AML-193 (cell line): ENCODE measurements at places on chromosomes 7 and 10.

DNA sequence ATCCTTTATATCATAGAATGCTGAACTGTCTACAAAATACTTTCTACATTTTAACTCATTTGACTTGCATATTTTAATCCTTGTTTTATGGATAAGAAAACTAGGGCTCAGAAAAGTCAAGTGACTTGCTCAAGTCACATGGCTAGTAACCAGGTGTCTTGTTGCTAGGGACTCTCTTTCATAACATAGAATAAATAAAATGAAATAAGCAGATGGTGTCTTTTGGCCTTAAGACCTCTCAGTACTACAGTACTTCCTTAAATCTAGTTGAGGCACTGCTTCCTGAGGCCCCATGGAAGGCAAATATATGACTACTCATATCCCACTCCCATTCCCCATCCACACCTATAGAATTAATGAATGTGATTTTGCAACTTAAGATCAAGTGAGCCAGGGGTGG, 87.9 kb downstream of the CDK6 start:
- DNase-seq: no peak

DNA sequence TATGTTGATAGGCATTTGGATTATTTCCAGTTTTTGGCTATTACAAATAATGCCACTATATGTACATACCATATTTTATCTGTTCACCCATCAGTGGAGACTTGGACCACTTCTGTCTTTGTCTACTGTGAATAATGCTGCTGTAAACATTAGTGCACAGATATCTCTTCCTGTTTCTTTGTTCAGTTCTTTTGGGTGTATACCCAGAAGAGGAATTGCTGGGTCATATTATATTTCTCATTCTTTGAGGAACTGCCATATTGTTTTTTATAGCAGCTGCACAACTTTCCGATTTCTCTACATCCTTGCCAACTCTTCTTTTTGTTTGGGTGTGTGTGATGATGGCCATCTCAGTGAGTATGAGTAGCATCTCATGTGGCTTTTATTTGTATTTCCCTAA, 218.0 kb downstream of the LRMDA start:
- DNase-seq: no peak

DNA sequence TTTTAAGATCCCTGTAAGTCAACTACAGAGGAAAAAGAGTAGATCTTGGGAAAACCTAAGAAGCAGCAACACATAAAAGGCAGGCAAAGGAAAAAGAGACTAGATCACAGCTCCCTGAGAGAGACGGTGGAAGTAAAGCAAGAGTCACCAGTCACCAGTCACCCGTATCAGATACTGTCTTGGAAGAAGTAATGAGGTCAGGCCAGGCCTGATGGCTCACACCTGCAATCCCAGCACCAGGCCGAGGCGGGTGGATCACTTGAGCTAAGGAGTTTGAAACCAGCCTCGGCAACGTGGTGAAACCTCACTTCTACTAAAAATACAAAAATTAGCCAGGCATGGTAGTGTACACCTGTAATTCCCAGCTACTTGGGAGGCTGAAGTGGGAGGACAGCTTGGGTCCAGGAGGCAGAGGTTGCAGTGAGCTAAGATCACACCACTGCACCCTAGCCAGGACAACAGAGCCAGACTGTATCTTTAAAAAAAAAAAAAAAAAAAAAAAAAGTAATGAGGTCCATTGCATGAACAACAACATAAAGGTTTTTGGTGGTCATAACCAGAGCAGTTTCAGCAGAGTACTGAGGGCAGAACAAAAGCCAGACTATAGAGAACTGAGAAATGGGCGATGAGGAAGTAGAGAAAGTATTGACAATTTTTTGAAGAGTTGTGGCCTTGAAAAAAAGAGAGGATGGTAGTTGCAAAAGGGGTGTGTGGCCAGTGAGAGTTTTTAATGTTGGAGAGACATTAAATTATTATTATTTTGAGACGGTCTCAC, 16.9 kb downstream of the ZNF713 start:
- no peak for DNase-seq

GRCh38 chr10:132106431-132106830, 40.7 kb downstream of the JAKMIP3 start:
- no peak for DNase-seq

DNA sequence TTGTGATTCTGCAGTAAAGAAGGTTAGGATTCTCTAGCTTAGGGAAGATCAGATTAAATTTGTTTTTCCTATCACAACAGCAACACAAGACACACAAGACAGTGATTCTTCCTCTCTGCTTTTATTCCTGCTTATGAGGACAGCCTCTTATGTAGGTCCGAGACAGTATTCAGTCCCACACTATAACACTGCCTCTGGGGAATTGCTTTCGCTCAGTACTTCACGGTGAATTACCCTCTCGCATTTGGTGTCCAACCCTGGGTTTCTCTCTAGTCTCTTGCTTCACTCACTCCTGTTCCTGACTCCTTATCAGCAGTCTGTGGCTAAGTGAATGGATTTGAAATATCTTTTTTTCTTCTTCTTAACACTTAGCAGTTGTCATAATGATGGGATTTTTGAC, 1.7 kb downstream of the HIF1AN start:
- no peak for DNase-seq

DNA sequence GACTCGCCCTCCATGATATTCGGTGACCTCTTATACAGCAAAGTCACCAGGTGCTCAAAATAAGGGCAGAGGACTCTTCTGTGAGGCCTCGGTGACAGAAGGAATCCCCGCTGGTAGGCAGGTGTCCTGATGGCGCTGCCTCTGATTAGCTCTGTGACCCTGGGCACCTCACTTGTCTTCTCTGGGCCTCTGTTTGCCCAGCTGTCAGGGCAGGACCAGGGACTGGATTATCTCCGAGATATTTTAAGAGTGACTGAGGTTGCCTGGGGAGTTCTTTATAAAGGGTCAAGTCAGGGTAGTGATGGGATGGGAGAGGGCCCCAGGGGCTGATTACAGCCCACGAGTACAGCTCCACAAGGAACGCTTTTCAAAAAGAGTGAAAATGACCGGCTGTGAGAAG, 70.9 kb upstream of the SAMD8 start:
- no peak for DNase-seq

- DNase-seq: no peak
Observed at GRCh38 chr10:48946891-48947500, 7.4 kb upstream of the LRRC18 start.

GRCh38 chr10:124632064-124632531, 112.1 kb downstream of the FAM53B start:
- no peak for DNase-seq

DNA sequence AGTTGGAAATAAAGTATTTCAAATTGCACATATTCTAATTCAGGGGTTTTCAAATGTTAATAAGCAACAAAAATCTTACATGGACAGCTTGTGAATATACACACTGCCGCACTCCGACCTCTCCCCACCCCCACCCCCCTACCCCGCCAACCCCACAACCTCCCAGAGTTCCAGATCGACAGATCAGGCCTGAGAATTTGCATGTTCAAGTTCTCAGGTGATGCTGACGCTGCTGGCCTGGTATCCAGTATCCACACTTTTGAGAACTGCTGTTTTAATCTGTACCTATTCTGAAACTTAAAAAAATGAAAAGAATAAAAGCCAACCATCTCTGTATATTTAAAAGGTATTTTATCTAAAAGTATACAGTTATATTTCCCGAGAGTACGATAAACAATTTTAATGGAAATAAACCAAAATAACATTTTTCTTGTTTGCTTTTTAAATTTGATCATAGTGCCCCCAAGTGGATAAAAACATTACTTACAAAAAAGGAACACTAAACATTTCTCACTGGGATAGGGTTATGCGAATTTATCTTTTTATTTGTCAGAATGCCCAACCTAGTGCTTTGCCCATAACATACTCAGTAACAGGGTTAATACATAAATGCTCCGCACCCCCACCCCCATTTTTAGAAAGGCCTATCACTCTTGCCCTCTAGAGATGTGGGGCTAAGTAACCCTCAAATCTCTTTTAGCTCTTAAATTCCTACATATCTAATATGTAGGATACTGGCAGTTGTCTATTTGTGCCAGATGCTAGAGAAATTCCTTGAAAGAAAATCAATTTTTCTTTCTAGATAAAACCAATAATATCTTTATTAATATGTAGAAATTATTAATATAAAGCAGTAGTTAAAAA, 166.3 kb downstream of the RNF133 start:
- DNase-seq: no peak

GRCh38 chr10:105292236-105292635, 651.1 kb downstream of the SORCS3 start:
- no peak for DNase-seq

- no peak for DNase-seq
Observed at GRCh38 chr10:12419262-12419847, 70.0 kb downstream of the CAMK1D start.

DNA sequence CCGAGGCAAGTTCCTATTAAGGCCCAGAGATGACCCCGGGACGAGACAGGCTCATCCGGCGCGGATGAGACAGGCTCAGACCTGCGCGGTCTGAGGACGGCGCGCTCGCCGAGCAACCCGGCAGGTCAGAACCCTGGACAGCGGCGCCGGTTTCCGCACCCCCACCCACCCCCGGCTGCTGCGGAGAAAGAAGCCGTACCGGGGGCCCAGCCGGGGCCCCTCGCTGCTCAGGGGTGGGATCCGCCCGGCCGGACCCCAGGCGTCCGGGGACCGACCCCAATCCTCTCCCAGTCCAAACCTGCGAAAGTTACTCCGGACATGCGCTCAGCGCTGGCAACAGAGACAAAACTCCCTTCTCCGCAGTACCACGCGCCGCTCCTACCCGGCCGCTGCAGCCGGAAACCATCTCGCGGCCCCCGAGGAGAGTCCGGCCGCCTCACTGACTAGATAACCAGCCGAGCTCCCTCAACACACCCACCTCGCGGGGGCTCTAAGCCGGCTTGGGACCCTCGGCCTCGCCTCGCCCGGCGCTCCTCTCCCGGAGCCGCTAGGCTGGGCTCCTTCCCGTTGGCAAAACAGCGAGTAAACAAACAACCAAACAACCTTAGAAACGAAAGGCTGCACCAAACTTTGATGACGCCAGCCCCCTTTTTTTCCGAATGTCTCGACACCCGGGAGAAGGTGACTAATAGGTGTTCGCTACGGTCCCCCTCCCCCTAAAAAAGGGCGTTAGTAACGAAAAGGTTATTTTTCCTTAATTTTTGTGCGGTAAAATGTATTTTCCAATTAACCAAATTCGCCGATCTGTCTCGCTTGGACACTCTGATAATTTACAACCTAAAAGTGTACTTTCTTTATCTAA, 2.3 kb upstream of the DRGX start:
- no peak for DNase-seq

DNA sequence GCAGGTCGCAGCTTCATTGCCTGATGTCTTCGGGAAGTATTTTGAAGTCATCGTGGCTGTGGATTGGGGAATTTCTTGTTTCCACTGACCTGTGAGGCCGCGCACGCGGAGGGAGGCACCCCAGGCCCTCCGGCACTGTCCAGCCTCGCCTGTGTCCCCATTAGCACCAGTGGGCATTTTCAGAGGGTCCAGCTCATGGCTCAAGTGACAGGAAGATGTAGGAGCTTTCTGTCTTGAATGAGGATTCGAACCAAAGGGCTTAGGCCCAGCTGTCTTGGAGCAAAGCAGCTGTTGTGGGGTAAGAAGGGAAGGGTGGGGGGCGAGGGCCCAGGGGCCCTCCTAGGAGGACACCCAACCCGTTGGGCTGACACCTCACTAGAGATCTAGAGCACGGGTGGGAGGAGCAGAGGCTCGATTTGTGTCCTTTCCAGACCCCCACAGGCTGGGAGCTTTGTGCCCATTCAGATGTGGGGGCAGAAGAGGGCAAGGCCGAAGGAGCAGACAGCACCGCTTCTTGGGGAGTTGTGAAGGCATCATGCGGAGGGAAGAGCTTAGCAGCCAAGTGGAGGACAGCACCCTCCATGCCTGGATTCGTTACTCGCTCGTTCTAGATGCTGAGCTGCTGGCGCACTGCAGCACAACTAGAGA, 914 bp downstream of the ZNF37A start:
- no peak for DNase-seq

DNA sequence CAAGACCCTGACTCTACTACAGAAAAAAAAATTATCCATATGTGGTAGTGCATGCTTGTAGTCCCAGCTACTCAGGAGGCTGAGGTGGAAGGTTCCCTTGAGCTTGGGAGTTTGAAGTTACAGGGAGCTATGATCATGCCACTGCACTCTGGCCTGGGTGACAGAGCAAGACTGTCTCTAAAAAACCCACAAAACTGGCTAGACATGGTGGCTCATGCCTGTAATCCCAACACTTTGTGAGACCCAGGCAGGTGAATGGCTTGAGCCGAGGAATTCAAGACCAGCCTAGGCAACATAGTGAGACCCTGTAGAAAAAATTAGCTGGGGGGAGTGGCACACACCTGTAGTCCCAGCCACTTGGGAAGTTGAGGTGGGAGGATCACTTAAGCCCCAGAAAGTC, 32.9 kb upstream of the CHST3 start:
- no peak for DNase-seq

- no peak for DNase-seq
Observed at GRCh38 chr10:98154076-98154475, 19.6 kb downstream of the R3HCC1L start.

GRCh38 chr7:42123716-42124115, 113.3 kb downstream of the GLI3 start:
- no peak for DNase-seq

DNA sequence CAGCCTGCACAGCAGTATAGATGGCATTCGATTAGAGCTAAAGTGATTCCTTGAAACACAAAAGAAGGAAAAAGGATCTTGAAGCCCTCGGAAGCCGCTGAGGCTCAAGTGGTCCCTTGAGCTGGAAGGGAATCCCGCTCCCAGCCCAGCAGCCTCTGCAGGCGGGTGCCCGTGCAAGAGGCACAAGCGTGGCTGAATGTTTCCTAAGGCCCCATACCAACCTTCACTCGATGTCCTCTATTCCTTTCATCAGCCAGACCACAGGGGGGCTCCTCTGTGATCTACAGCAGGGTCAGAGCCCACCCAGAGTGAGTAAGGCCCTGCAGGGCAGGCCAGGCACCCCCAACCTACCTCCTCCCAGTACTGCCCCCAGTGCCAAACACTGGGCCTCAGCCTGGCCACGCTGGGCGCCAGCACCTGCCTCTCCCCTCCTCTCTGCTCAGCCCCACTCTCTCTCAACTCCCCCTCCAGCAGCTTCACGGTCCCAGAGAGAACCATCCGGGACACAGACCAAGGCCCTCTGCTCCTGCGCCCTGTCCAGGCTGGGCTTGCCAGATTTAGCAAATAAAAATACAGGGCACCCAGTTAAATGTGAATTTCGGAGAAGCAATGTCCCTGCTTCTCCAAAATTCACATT, 30.5 kb downstream of the EBF3 start:
- no peak for DNase-seq

- DNase-seq: no peak
Observed at GRCh38 chr7:51593628-51594027, 277.0 kb upstream of the COBL start.

DNA sequence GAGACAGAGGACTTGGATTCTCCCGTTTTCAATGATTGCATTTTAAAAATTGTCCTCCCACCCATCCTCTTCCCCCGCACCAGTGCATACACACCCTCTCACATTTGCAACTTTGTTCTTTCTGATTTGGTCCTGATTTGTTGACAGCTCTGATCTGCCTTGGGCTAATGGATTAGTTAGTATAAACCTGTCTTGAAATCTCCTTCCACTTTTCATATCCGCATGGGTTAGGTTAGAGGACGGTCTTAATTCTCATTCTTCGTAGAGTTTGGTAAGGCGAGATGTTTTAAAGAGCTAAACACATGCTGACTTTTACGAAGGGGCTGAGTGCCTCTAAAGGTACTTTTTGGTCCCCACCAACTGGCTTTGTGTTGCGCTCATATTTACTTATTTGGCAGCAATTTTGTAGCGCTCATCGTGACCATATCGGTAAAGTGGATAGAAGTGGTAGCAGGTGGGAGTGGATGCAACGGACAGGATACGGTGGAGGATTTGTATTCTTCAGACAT, 1.1 kb downstream of the AHR start:
- peak; percentile 33 for DNase-seq

GRCh38 chr10:50565301-50566083, 58.3 kb downstream of the SGMS1 start:
- DNase-seq: no peak
